Inflammatory macrophage treated with lipopolysaccharide for 1 hour (primary cell): ENCODE measurements at places on chromosomes 1 and 21.
A peak's percentile ranks its signal among the peaks of the same experiment; 100 is the strongest.

DNA sequence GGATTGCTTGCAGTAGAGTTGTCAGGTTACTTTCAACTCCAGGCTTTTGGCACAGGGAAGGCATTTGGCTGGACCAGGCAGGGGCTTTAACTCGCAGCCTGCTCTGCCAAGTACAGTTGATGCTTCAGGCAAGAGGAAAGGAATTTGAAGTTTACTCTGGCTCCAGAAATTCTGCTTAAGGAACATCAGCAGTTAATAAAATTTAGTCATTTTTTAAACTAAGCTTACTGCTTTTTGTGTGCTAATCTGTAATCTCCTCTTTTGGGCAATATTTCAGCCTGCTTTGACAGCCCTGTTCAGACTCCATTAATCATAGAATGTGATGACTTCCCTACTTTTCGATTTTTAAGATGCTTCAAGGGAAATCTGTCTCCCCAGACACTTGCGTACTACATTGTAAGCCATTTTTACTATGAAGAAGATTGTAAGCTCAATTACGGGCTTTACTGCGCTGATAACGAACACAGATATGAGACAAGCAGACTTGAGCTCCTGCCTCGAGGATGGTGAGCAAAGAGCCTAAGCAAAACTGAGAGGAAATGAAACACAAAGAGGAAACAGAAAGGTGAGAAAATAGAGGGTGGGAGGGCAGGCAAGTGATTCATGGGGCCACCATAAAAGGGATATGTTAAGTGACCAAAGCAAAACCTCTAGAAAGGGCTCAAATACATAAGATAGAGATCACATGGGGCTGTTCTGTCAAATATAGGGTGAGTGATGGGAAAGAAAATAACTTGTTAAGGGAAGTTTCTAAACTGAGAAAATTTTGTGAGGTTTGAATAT lies 76.6 kb upstream of the VAV3 start:
- DNase-seq = peak; percentile 63

DNA sequence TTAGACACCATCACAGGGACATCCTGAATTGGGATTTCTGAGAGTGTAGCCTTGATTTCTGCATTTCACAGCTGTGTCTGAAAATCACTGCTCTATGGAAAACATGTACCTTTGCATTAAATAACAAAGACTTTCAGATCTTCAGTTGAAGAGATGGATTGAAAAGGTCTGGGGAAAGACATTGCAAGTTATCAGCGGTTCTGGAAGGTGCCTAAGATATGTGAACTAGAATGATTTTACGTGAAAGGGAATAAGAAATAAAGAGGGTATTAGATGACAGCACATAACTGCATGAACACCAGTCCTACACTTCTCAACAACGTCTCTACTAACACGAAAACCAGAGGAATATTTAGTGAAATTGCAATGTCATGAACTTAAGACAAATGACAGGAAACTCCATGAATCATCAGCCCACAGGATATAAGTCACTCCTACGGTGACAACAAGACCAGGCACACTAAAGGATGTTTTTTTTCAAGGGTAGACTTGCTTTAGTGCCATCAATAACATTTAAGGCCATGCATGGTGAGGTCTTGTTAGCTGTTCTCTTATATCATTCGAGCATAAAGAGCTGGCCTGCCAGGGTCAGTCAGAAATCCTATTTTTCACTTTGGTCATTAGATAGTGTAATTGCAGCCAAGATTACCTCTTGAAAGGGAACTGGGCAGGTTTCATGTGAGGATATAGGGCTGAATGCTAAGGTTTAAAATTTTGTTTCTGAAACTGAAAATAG lies 283.1 kb downstream of the GRIK1 start:
- peak; percentile 88 for DNase-seq

DNA sequence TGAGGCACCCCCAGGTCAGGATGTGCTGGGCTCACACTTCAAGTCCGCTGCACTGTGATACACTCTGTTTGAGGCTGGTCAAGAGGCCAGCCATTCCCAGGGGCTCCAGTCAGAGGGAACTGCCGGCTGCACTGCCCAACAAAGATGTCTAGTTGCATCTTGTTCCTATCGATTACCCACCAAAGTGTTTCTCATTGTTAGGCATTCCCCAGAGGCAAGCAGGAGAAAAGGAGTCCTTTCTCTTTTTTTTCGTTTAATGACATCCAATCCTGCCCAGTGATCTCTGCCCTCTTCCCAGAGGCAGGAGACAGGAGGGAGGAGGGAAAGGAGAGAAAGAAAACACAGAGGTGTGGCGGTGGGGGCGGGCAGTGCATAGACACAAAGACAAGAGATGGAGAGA lies 150.4 kb downstream of the OMA1 start:
- no peak for DNase-seq

DNA sequence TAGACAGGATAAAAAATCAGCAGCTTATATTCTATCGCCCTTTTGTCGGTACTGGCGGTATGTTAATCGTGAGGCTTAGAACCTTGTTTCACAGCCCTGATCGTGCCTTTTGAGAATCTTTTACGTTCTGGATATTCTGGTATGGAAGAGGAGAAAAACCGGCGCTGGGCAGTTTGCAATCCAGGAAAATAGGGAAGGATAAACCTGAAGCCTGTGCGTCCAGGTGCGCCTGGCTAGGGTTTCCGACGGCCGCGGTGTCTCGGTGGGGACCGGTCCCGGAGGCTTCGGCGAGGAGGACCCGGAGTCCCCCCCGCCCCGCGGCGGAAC lies 258 bp upstream of the SYPL2 start:
- no peak for DNase-seq

DNA sequence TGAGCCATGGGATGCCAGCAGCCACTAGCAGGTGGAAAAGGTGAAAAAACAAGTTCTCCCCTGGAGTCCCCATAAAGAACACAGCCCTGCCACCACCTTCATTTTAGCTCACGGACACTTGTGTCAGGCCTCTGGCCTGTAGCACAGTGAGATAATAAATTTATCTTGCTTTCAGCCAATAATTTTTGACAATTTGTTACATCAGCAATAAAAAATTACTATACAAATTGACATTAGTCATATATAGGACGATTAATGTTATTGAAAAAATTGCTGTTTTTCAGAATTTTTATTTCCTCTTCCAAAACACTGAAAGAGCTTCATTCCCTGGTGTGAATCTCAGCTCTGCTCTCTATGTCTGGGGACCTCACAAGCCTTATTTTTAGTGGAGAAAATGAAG lies 152.9 kb upstream of the ETV3 start:
- DNase-seq = no peak

DNA sequence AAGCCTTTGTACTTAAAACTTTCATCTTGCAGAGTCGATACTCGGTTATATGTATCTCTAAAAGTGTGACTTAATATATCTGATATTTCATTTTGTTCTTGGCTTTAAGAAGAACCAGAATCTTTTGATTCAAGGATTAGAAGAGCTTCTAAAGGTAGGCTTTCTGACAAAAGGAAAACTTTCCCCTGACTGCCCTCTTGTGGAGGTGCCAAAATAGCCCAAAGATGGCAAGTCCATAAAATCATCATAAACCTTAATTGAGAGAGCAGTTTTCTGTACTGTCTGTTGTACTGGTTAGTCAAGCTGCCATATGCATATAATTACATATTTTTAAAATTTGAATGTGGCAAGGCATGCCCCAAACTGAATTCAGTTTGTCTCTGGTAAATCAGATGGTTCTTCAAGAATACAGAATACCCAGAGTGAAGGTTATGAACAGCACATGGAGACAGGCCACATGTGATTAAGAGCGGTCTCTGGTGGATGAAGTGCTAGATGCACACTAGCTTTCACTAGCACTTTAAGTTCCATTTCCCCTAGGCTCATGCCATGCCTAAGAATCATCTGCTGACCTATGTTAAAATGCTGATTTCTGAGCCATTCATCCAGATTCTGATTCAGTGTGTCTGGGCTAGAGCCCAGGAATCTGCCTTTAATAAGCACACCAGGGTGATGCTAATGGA lies 27.7 kb upstream of the ELAVL4 start:
- DNase-seq = no peak

- DNase-seq = no peak
These were observed 161.2 kb downstream of the PSMG1 start for GRCh38 chr21:39022035-39022434.

DNA sequence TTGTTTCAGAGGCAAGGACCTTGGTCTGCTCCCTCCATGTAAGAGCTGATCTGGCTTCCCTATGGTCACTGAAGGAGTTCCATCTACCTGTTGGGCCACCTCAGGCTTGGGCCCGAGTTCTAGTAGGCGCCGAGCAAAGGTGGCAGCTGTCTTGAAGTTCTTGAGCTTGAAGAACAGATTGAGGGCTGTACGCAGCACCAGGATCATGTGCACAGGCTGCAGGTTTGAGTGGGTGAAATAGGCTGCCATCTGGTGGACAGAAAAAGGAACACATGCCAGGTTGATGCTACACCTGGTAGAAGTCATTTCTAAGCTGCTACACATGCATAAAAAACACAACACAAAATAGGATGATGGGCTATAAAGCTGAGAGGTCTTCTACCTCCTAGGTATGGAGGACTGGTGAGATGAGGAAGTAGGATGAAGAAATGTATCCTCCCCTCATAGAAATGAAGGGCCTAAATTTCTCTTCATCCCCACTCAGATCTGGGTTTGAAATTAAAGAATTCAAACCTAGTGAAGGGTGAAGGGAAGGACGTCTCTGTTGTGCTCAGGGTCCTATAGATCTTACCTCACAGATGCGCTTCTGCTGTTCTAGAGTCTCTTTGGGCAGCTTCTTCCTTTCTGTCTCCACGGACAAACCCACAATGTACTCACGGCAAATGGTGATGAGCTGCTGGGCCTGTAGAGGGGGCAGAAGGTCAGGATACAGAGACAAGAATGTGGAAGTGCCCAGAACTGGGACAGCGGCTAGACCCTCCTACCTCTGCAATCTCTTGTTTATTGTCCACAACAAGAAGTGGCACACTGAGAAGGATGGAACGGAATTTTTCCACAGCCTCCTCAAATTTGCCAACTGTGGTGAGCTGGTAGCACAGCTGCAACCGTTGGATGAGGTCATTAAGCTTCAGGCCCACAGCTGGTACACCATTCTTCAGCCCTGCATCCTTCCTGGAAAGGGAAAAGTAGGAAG lies 6.6 kb upstream of the PEX19 start:
- peak; percentile 67 for DNase-seq

GRCh38 chr1:1197551-1198422 lies 8.6 kb downstream of the TNFRSF18 start:
- no peak for DNase-seq

DNA sequence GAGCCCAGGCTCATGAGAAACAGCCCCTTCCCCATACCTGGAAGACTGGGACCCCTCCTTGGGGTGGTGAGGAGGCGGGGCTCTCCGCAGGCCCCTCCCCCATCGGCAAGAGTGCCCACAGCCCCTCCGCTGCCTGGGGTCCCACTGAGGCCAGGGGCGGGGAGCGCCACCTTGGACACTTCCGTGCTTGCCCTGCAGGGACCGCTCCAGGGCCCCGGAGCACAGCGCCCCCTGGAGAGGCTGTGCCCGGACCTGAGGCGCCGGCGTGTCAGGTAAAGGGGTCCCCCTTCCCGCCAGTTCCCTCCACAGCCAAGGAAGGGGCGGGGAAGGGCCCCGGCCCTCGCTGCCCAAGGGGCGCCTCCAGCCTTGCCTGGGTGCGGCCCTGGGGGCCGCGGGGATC lies 21.5 kb downstream of the INAVA start:
- no peak for DNase-seq

GRCh38 chr1:200896531-200897196 lies 2.0 kb downstream of the INAVA start:
- no peak for DNase-seq

DNA sequence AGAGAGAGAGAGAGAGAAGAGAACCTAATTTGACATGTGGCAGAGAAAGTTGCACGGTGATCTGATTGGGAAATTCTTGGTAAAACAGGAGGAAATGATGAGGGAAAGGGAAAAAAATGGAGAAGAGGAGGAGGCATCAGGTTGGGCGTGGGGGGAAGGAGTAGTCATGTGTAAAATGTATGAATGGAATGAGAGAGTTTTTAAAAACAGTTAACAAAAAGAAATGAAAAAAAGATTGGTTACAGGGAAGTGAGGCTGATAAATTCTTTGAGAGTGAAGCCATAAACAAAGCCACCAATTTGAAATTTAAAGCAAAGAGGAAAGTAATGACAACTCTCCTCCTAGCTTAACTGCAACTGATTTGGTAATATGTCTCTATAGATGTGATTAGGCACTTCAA lies 409.2 kb downstream of the USH2A start:
- no peak for DNase-seq

DNA sequence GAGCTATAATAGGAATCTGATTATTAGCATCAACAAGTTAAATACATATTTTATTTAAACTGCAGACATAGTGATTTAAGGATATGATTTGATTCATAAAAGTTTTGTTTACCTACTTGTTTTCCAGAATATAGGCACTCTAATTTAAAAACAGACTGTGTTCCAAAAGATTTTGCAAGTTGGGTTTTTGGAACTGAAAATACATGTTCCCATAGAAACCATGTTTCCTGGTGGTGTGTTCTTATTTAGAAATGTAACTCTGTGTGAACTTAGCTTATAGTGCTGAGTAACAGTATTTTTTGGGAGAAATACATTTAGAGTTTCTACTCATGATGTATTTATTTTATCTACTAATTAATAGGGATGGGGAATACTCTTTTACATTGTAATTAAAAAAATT lies 21.8 kb downstream of the USP25 start:
- DNase-seq = no peak

- no peak for DNase-seq
These were observed at the start of gene DMRTB1 for GRCh38 chr1:53459321-53460175. Gene DMRTB1, plus strand, starts transcription at chr1:53459399. Its CDS starts 55 bp downstream, at chr1:53459454.

DNA sequence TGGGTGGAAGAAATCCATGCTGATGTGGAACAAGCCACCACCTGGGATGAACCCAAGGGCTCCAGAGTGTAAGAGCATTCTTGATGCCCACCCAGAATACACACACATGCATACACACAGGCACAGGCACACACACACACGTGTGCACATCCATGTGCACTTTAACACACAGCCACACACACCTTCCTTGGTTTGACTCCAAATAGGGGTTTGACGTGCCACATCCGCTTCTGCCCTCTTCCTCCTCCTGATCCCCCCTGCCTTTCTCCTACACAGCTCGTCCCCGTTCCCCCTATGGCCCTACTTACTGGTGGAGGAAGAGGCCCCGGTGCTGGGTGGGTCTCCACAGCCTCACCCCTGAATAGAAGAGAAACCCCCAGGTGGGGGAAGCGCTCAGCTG lies 16.0 kb downstream of the SPATA21 start:
- DNase-seq = no peak

GRCh38 chr1:96416701-96417444 lies 304.7 kb upstream of the PTBP2 start:
- no peak for DNase-seq

GRCh38 chr1:97758541-97759057 lies 162.2 kb downstream of the DPYD start:
- DNase-seq = no peak

DNA sequence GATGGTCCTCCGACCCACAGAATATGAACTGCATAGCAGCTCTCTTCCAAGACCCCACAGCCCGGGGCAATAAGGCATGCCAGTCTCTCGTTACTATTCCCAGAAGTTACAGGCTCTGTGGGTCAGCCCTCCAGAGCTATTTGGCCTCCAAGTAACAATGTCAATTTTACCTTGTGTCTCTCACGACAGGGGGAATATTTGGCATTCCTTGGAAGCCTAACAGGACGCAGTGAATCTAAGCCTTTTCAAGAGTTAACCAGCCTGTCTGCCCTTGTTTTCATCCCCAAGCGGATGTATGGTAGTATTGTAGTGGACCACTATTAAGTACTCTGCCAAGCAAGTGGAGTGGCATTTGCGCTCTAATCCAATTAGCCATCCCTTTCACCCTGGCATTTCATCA lies 24.4 kb upstream of the GNG4 start:
- no peak for DNase-seq

GRCh38 chr1:42960122-42960390 lies 1.4 kb upstream of the SLC2A1 start:
- DNase-seq = no peak

- DNase-seq = peak; percentile 12
These were observed 11.1 kb upstream of the C1orf174 start for GRCh38 chr1:3910857-3911845.

GRCh38 chr1:70528590-70529333 lies 117.7 kb downstream of the CTH start:
- peak; percentile 5 for DNase-seq
